ENCODE measurements at places on chromosomes 6 and 20.

- DNase-seq = no peak
These were observed 189.9 kb upstream of the ZNF184 start for GRCh38 chr6:27662769-27663168.

DNA sequence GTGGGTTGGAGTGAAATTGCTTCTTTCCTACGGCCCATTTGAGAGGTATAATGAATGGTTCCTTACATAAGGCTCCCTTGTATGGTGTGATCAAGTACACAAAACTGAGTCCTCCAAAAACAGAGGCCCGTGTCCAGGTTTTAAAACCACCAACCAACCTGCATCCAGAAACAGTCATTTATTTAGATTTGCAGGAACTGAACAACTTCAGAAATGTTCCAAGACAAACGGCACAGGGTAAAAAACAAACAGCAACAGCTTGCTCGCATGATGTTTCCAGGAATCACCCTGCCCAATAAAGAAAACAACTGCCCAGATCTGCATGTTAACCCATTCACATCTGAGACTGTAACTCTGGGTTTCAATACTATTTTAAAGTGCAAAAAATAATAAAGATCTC lies 40.2 kb upstream of the TRAM2 start:
- DNase-seq = no peak

GRCh38 chr6:138772596-138773176 lies 883 bp upstream of the CCDC28A start:
- no peak for DNase-seq

- DNase-seq = no peak
These were observed 12.8 kb upstream of the DNAAF9 start for GRCh38 chr20:3420211-3420707.

DNA sequence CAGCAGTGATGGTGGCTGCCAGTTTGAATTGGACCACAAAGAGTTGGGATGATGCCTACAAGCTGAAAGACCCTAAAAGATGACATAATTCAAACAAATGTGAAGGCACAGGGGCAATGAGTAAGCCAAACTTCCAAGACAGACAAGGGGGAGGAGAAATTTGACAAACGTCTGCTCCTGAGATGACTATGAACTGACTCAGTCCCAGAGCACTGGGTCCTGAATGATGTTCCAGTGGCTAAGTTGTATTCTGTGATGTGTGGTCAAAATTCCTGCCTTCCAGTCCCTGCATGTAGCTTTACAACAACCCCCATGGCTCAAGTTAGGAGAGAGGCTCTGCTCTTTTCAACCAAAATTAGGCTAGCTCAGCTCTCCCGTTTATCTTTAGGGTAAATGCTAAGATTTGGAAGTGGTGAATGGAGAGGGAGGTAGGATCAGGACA lies 86.1 kb upstream of the SIRPA start:
- no peak for DNase-seq

DNA sequence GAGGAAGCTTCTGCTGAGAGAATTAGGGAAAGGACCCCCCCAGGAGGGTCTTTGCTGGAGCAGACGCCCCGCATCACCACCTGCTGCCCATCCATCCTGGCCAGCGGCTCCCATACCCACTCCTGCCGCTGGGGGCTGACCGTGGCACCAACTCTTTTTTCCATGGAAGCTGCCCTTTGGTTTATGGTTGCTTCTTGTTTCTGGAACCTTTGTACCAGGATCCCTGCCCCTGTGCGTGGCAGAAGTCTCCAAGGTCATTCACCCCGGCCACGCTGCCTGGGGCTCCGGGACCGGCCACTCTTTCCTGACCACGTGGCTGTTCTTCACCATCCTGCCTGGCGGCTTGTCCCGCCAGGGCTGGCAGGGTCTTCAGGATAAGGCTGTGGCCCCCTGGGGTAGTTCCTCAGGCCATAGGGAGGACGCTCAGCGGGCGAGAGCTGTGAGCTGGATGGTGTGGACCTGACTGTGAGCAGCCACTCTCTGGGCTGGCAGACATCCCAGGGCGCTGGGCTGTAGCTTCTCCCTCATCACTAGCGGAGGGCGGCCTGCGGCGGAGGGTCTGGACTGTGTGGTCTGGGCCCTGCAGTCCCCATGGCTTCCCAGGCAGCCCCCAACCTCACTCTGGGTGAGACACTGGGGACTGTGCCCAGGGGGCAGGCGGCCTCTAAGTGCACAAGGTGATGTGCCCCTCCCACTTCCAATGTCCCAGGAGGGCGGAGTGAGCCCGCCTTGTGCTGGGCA lies 22.8 kb upstream of the RBBP8NL start:
- no peak for DNase-seq

DNA sequence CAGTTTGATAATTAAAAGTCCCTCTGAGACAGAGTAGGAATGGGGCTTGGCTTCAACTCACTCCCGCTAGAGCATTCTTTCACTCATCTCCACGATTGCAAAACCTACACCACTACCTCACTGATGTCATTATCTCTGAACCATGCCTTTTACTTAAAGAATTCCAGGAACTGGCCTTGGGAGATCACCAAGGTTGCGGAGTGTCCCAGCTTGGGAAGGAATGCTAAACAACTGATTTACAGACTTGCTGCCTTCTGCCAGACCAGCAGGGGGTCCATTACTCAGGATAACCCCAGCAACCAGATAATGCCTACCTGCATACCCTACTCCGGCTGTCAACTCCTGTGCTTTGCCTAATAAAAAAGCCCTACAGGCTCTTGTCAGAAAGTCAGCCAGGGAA lies 102.2 kb upstream of the RALGAPA2 start:
- DNase-seq = no peak

- DNase-seq = no peak
These were observed 459.1 kb upstream of the JAG1 start for GRCh38 chr20:11132819-11133415.

DNA sequence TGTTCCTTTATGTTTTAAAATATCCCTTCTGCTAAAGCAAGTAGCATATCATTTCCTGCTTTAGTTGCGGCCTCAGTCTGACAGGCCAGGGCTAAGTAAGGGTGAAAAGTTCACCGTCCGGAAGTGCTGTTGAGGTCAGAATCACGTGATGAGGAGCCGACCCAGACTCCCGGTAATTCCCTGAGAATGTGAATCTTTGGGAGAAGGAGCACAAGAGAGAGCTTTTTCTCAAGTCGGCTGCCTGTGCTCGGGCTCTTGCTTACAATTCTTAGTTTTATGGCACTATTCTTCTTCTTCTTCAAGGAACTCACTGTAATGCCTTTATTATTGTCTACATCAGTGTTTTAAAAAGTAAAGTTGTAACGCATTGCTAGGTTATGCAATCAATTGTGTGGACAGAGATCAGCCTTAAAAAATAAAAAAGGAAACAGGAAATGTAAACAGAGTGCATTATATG lies 309.3 kb downstream of the PRL start:
- peak; percentile 97 for DNase-seq

DNA sequence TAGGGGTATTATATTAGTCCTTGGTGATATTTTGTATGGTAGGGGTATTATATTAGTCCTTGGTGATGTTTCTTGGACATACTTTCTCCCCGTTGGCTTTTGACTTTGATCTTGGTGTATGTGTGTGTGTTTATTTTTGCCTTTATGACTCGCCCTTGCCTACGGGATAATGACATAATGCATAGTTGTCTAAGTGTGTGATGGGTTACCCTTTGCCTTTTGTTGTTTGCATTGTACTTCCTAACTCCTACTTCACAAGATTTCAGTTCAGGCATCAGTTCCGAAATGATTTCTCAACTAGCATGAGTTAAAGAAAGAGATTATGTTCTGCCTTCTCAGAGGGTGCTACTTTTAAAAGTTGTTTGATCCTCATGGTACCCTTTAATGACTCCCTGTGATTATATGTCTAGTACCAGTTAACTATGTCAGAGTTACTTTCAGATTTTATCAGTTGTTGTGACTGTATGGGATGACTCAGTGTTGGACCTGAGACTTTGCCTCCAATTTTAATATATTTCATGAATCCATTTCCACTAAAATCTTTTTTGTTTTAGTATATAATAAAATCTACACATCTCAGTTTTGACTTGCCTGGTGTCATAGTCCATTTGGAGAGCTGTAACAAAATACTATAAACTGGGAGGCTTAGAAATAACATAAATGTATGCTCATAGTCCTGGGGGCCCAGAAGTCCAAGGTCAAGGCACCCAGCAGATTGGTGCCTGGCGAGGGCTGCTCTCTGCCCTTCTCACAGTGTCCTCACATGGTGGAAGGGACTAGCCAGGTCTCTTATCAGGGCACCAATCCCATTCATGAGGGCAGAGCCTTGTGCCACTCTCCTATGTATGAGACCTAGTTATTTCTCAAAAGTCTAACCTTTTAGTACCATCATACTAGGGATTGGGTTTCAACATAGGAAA lies 34.1 kb downstream of the CDYL start:
- peak; percentile 11 for DNase-seq

GRCh38 chr6:14174996-14175395 lies 57.4 kb downstream of the CD83 start:
- DNase-seq = no peak

DNA sequence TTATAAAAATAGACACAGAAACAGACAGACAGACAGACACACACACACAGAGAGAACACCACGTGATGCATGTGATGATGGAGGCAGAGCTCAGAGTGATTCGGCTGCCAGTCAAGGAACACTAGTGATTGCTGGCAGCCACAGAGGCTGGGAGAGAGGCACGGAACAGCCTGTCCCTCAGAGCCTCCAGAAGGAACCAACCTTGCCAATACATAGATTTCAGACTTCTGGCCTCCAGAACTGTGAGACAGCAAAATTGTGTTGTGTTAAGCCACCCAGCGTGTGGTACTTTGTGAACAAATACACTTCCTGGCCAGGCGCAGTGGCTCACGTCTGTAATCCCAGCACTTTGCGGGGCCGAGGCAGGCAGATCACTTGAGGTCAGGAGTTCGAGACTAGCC lies 9.5 kb upstream of the PARD6B start:
- DNase-seq = no peak

- DNase-seq = no peak
These were observed 237.8 kb downstream of the SYNE1 start for GRCh38 chr6:152399399-152399798.

DNA sequence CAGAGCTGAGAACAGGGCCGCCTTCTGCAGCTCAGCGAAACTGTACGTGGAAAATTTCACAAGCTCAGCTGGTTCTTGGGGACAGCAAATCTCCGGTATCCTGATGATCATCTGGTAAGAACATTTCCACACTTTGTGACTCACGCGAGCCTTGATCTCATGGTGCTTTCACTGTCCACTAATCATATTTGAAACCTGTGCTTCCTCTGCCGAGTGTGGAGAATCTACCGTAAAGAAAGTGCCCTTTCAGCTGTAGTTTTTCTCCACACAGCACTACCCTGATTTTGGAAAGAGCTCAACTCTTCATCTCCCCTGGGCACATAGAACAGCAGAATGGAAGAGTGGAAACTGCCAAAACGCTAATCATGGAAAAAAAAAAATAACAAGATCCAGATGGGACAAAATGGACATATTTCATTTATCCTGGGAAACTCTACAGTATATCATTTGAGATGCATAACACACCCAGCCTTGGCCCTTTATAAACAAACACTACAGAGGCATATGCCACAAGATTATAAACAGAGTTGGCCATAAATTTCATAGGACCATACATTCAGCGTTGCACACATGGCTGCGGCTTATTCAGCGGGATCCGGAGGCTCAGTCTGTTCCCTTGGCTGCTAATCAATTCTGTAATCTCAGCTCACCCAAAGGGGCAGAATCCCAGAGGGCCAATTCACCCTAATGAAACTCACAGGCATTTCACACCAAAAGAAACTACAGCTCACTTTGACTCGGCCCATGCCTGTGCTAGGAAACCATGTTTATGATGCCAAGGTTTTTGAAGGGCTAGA lies 434.5 kb downstream of the HDGFL1 start:
- no peak for DNase-seq

- DNase-seq = no peak
These were observed 522.5 kb downstream of the CD83 start for GRCh38 chr6:14639983-14640599.

DNA sequence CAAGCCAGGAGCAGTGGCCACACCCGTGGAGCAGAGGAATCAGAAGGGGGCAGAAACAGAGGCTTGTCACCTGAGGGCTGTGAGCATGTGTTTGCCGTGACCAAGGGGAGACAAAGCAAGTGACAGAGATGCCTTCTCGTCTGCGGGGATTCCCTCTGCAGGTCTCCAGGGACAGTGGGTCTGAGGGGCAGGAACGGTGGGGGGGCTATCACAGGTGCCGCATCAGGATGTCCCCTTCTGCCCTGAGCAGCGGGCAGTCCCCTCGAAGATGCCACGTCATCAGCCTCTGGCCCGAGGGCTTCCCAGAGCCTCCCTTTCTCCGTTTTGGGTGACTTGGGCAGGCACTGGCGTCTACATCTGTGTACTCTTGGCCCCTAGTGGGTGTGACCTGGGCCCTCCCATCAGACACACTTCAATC lies 338.7 kb downstream of the PREX1 start:
- DNase-seq = no peak

GRCh38 chr6:35771343-35771627 lies 5.1 kb upstream of the CLPSL2 start:
- no peak for DNase-seq

- DNase-seq = no peak
These were observed 17.7 kb downstream of the SENP6 start for GRCh38 chr6:75619230-75619899.

- no peak for DNase-seq
These were observed 27.2 kb downstream of the GSS start for GRCh38 chr20:34928411-34928810.

DNA sequence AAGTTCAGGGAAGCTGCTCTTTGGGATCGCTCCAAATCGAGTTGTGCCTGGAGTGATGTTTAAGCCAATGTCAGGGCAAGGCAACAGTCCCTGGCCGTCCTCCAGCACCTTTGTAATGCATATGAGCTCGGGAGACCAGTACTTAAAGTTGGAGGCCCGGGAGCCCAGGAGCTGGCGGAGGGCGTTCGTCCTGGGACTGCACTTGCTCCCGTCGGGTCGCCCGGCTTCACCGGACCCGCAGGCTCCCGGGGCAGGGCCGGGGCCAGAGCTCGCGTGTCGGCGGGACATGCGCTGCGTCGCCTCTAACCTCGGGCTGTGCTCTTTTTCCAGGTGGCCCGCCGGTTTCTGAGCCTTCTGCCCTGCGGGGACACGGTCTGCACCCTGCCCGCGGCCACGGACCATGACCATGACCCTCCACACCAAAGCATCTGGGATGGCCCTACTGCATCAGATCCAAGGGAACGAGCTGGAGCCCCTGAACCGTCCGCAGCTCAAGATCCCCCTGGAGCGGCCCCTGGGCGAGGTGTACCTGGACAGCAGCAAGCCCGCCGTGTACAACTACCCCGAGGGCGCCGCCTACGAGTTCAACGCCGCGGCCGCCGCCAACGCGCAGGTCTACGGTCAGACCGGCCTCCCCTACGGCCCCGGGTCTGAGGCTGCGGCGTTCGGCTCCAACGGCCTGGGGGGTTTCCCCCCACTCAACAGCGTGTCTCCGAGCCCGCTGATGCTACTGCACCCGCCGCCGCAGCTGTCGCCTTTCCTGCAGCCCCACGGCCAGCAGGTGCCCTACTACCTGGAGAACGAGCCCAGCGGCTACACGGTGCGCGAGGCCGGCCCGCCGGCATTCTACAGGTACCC lies at the start of gene ESR1:
TSS of gene ESR1 (plus strand) at position 170 of the 858 bp plus-strand sequence. CDS start at position 401, 231 bp downstream.
- DNase-seq = no peak

- peak; percentile 89 for DNase-seq
These were observed 41.0 kb downstream of the ZMYND8 start for GRCh38 chr20:47315339-47316056.

- peak; percentile 66 for DNase-seq
These were observed 30.3 kb downstream of the SAMD5 start for GRCh38 chr6:147538821-147539220.
